ENCODE measurements at places on chromosomes 13 and 19.

GRCh38 chr19:18483119-18483890 is 38.6 kb downstream of the ELL start:
- DNase-seq: no peak

- DNase-seq: no peak
Measured at GRCh38 chr13:36436811-36437210, 4.5 kb downstream of the CCNA1 start.

DNA sequence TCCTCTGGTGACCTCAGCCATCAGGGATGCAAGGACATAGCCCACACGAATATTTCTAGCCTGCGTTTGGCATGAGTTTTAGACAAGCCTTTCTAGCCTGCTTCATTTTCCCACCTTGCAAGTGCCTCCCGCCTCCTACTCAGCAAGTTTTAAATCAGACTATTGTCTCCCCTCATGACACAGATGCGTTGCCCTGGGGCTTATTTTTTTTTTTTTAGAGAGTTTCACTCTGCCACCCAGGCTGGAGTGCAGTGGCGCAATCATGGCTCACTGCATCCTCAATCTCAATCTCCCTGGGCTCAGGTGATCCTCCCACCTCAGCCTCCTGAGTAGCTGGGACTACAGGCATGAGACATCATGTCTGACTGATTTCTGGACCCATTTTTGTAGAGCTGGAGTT is 14.6 kb downstream of the GJB2 start:
- no peak for DNase-seq

- DNase-seq: no peak
Measured at GRCh38 chr19:56155124-56155687, 14.1 kb downstream of the ZNF444 start.

GRCh38 chr13:113959198-113959597 is 14.7 kb downstream of the C13orf46 start:
- no peak for DNase-seq

DNA sequence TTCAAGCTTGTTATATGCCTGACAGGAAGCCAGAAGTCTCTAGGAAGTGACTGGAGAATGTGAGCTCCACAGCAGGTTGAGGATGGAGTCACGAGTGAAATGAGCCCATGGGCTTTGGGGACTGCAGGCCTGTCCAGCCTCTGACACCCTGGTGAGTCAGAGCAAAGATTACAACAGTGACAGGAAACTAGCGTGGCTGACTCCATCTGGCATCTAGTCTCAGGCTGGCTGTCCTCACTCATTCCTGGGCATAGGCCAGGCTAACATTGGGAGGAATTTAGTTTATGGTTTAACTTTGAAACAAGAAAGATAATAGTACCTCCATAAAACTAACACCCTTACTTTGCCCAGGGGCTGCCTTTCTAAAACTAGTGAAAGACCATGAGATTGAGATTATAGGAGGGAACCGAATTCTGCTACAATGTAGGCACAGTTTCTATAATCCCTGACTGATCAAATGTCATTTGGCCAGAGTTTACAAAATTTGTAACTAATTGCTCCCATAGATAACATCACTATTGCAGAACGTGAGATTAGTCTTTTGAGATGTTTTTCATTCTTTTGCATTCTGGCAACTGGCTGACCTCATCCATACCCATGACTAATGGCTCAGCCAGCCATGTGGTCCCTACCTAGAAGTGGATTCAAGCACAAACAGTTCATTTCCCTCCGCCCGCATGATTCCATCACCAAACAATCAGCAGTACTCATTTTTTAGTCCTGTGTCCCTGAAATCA is 28.4 kb downstream of the PSG1 start:
- DNase-seq: no peak

DNA sequence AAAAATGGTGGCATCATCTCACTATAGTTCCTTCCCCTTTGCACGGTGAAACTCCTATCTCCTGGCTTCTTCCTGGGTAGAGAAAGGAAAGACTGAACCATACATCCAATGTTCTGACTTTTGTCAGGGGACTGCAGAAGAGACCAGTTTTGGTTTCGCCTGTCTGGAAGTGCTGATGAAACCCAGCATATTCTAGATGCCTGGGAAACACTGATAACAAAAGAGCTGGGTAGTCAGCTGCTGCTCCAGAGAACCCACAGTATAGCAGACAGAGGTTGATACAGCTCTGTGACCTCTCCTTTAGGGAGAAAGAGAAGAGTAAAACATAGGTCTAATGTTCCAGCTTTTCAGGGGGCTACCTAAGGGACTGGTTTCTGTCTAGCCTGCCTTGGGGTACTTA is 695.3 kb downstream of the DIAPH3 start:
- no peak for DNase-seq

- no peak for DNase-seq
Measured at GRCh38 chr13:91375116-91375729, 23.2 kb upstream of the GPC5 start.

- no peak for DNase-seq
Measured at GRCh38 chr19:28667348-28667977, 545.5 kb downstream of the UQCRFS1 start.

- peak; percentile 77 for DNase-seq
Measured at GRCh38 chr19:50368649-50369570, 3.5 kb upstream of the NAPSA start.

GRCh38 chr13:52808842-52809219 is 39.6 kb downstream of the PCDH8 start:
- no peak for DNase-seq

GRCh38 chr13:113538689-113539058 is 45.9 kb upstream of the TFDP1 start:
- no peak for DNase-seq

GRCh38 chr13:46079770-46080169 is 25.1 kb downstream of the CPB2 start:
- DNase-seq: no peak

GRCh38 chr13:99386495-99386894 is 79.3 kb upstream of the GPR183 start:
- DNase-seq: no peak

GRCh38 chr19:19579533-19580361 is 38.7 kb downstream of the PBX4 start:
- DNase-seq: no peak

DNA sequence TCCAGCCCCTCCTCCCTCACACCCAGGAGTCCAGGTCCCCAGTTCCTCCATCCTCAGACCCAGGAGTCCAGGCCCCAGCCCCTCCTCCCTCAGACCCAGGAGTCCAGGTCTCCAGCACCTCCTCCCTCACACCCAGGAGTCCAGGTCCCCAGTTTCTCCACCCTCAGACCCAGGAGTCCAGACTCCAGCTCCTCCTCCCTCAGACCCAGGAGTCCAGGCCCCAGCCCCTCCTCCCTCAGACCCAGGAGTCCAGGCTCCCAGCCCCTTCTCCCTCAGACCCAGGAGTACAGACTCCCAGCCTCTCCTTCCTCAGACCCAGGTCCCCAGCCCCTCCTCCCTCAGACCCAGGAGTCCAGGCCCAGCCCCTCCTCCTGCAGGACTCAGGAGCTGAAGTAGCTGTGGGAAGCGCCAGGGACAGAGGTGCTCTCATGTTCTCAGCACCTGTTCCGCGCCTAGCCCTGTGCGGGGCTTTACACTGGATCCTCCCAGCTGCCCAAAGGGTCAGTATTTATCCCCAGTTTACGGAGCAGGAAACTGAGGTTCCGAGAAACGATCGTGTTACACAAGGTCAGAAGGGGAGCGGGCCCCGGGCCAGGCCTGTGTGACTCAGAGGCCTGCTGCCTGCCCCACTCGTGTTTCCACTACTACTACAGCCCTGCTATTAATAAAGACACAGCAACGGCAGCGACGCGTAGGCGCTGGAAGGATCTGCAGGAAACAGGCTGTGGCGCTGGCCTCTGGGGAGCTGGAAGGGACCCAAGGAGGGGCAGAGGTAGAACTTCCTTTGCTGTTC is 1.7 kb upstream of the SBK3 start:
- no peak for DNase-seq

- no peak for DNase-seq
Measured at GRCh38 chr13:97015661-97016350, 21.5 kb upstream of the OXGR1 start.

- DNase-seq: no peak
Measured at GRCh38 chr13:113192279-113192678, 16.2 kb downstream of the PCID2 start.

DNA sequence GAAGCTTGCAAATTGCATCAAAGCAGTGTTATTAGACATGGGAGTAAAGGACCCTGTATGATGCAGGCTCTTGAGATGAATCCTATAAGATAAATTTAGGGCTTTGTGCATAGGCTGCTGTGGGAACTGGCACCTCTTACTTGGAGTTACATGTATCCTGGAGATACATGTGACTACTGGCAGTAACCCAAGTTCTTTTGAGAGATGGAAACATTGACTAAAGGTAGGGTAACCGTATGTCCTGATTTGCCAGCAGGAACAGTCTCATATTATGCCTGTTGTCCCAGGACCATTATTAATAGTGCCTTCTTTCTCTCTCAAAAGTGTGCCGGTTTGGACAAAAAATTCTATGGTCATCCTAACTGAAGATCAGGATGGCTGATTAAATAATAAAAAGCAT is 195.4 kb downstream of the LACC1 start:
- DNase-seq: no peak

- DNase-seq: no peak
Measured at GRCh38 chr13:24142886-24143285, 17.6 kb upstream of the SPATA13 start.

DNA sequence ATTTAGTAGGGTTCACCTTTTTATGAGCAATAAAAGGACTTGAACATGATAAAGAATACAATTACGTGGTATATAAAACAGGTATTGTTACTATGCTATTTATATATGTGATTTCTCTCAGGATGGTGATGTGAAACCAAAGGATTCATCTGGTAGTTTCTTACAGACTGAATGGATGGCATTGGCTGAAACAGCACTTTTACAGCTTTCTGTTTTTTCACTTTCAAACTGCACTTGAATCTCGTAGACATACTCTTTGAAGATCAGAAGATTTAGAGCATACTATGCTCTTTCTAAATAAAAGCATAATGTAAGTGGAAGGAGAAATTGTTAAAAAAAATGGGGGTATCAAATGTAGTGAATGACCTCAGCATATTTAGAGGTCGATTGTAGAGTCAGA is 354.8 kb downstream of the HS6ST3 start:
- no peak for DNase-seq

GRCh38 chr19:4059891-4060620 is 6.6 kb downstream of the ZBTB7A start:
- DNase-seq: peak; percentile 62

DNA sequence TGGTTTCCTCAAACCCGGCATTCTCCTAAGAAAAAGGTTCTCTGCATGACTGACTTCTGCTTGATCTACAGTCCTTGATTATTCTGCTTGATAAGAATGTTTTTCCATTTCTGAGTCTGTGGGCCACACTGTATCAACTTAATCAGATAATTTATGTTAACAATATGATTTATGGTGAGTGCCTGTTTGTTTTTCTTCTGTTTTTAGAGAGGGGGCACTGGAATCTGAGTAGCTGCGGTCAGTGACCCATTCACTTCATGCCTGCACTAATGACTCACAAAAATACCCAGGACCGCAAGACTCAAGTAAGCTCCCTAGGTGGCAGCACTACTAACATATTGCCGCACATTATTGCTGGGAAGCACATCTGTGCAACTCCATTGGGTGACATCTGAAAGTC is 542.3 kb upstream of the ATXN8OS start:
- DNase-seq: peak; percentile 0

GRCh38 chr13:84279166-84279565 is 396.9 kb upstream of the SLITRK1 start:
- DNase-seq: no peak

DNA sequence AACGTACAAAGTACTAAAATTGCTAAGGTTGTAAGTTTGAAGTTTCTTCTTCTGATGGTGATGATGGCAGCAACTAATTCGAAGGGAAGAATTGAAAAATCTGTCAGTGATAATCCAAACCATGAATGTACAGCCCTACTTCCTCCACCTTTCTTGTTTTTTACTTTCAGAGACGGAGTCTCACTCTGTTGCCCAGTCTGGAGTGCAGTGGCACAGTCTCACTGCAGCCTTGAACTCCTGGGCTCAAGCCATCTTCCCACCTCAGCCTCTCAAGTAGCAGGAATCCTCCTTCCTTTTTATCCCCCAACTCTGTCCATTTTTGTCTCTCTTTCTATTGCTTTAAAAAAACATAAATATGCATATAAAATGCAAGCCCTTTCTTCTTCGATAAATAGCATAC is 112.3 kb upstream of the SOX21 start:
- DNase-seq: no peak

GRCh38 chr19:32350471-32350865 is 5.1 kb downstream of the ZNF507 start:
- DNase-seq: no peak

DNA sequence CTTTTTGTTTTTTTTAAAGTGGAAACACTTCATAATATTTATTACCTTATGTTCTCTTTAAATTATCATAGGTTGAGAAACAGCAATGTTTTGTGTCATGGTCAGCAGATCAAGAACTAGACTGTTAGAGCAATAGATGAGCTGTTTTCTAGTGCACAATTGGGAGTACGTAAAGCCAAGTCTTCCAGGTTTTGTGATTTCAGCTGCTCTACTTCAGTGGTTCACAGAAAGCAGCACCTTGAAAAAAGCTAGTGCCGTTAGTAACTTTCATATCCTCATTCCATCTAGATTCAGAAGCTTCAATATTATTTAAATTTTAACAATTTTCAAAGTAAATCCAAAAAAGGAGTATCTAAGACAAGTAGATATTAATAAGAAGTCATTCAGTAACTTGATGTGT is 1.9 kb downstream of the GPR18 start:
- DNase-seq: no peak

GRCh38 chr19:3012621-3013262 is 16.3 kb downstream of the TLE2 start:
- DNase-seq: no peak

DNA sequence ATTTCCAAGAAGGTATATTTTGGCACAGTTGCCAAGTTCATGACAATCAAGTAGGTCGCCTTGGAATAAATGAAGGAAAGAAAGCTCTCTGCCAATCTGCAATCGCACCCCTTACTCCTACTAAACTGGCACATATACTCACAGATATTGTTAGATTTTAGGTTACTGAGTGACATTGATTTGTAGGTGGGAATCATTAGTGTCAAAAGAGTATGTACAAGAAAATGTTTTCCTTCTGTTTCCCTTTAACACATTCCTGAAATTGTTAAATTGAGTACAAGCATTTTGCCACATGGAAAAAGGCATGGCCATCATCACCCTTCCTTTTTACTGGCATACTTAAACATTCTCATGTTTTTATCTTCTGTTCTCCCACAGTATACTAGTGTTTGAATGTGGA is 2868.3 kb upstream of the PCDH20 start:
- no peak for DNase-seq

DNA sequence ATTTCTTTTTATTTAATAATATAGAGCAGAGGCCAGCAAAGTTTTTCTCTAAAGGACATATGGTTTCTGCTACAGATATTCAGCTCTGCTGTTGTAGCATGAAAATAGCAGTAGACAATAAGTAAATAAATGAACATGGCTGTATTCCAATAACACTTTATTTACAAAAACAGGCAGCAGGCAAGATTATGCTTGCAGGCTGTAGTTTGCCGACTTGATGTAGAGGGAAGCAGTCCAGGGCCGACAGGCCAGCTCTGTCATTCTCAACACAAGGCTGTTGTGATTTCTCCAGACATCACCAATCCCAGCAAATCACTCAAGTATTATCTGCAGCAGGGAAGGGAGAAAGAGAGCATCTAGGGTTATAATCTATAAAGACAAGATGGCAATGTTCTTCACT is 1062.5 kb upstream of the PCDH9 start:
- no peak for DNase-seq

GRCh38 chr19:39430675-39431593 is 4.8 kb downstream of the RPS16 start:
- peak; percentile 54 for DNase-seq

GRCh38 chr13:113882267-113882630 is 18.4 kb upstream of the GAS6 start:
- no peak for DNase-seq

- no peak for DNase-seq
Measured at GRCh38 chr19:45166723-45167252, 6.0 kb upstream of the NKPD1 start.
